ENCODE measurements at places on chromosomes 5 and 9. TPM values are rescaled to one million over a fixed set of nuclear protein-coding genes. Genes with fewer than 3 reads are reported as not detected.

- peak; percentile 20 for DNase-seq
Observed at GRCh38 chr9:121889990-121890563, 203.0 kb downstream of the TTLL11 start.

DNA sequence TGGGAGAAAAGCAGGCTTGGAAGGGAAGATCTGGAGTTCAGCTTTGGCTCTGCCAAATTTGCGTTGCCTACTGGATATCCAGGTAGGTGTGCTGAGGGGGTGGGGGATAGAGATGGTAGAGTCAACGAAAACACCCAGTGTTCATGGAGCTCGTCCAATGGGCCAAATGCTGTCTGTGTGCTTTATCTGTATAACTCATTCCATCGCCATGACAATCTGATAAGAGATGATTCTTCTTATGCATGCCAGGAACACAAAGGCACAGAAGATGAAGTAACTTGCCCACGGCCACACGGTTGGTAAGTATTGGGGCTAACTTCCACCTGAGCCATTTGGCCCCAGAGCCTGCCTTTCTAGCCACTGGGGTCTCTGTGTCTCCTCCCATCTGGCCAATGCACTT lies 53.2 kb downstream of the BOD1 start:
- no peak for DNase-seq

DNA sequence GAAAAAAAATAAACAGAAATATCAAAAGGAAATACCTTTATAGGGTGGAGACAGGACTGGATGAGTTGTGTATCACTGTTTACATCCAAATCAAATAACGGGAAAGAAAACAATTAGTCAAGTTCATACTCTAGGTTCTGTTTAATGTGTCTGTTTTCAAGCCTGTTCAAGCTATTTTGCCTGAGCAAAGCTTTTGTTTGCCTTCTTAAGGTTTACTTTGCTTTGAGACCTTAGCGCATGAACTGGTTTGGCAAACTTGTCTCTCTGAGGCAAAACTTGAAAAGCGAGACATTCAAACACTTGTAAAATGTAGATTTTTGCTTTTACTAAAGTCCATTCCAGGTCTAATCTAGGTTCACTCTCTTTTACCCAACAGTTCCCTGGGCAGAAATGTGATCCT lies 174.1 kb upstream of the RFX3 start:
- DNase-seq = peak; percentile 28

DNA sequence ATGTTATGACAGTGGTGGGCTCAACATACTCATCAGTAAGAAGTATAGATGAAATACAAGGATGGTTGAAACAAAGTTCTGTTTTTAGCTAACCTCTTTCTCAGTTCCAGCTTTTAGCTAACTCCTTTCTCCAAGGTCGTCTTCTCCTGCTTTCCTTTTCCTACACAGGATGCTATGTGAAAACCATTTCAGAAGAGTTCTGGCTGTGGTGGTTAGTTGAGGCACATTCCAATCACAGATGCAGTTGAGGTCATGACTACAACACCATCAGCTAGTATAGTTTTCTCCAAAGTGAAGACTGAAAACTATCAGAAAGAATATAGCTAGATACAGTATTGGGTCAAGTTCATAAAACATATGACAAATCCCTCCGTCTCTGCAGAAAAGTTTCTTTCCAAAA lies 477.7 kb upstream of the C9orf72 start:
- DNase-seq = no peak

SPATA31E1 gene
- not detected for total RNA-seq

GABRA1 gene
- not detected for total RNA-seq

DNA sequence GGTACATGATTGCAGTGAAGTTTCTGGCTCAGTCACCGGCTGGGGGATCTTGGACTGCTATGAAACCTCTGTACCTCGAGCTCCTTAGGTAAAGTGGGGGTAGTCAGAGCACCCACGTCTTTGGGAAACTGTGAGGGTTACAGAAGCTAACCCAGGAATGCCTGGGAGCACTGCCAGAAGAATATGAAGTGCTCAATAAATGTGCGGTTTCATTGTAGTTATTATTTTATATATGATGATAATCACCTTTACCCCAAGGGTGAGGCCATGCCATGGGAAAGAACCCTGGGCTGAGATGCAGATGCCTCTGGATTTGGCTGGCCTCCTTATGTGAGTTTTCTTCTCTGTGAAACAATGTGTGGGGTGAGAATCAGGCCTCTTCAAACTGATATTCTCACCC lies 3.7 kb downstream of the NPR3 start:
- peak; percentile 43 for DNase-seq

DNA sequence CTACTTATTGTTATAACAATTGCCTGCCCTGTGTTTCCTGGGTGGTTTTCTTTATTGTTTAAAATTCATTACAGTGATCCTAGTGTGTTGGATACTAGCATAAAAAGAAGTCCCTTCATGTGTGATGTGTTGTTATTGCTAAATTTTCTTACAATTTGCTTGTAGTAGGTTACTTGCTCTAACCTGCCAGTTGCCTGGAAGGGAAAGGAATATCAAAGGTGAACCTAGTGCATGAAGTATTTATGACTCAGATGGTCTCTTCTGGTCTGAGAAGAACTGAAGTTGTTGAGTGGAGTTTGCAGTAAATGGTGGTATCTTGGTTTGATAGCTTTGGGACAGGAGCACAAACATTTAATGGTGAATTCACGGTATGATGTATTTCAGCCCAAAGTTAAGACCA lies 58.0 kb downstream of the SH3GL2 start:
- no peak for DNase-seq
